ENCODE measurements at places on chromosomes 16 and 17.

DNA sequence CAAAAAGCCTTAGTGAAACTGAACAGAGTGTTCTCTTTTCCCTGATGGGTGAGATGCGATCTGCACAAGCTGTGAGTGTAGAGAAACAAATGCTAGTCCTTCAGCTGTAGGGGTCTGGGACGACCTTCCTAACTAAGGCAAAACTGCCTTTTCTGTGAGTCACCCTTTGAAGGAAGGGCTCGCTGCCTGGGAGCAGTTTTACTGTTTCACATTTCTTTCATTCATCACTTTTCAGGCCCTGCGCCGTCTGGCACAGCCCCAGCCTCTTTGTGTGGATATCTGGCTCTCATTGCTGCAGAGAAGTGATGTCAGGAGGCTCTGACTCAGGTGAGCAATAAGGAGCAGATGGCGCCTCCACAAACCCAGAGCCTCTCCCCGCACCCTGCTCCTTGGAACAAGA lies 57.4 kb downstream of the HS3ST3A1 start:
- no peak for DNase-seq

DNA sequence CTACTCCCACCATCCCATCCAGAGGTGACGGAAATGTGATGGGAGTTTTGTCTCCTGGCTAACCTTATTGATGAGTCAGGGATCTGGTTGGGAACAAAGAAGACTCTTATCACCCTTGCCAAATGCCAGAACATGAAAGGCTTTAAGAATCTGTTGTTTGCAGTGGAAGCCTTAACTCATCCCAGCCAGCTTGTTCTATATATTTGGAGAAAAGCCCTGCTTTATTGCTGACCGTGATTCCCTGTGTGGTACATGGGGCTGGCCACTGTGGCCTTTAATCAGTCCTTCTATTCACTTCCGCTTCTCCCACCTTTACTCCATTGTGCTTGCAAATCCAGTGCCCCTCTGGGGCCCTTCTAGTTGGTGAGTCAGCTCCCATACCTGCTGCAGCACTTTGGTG lies 156.6 kb downstream of the PHKB start:
- DNase-seq, result no peak

- no peak for DNase-seq
Measured at GRCh38 chr16:19657831-19658230, 60.2 kb downstream of the KNOP1 start.

DNA sequence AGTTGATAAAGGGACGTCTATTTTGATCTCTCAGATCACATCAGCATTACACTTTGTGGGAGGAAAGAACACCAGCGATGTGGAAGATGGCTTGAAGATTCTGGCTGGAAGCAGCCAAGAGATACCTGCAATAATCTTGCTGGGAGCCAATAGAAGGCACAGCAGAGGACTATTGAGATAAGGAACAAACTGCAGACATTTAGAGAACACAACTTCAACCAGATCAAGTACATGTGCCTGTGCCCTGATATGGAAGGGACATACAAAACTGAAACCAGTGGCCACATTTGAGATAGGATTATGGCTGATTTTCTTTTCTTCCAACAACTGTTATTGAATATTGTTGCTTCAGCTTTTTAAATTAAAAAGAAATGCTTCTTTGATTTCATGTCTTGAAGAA lies 18.6 kb upstream of the PSMD7 start:
- no peak for DNase-seq

GRCh38 chr16:51155199-51155607 lies 4.1 kb upstream of the SALL1 start:
- no peak for DNase-seq

DNA sequence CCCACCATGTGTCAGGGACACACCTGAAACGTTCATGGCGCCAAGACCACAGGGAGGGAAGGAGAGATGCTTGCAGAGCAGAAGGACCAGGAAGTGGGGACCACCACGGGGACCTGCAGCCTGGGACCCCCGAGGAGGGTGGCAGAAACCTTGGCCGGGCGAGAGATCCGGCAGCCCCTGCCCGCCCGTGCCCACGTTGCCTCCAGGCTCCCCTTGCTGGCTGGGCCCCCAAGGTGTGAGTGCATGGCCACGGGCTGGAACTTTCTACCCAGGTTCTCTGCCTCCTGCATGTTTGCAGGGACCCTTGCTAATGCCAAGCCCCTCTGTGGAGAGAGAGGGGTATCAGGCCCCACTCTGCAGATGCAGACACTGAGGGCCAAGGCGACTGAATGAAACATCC lies 50.4 kb downstream of the USP22 start:
- no peak for DNase-seq

DNA sequence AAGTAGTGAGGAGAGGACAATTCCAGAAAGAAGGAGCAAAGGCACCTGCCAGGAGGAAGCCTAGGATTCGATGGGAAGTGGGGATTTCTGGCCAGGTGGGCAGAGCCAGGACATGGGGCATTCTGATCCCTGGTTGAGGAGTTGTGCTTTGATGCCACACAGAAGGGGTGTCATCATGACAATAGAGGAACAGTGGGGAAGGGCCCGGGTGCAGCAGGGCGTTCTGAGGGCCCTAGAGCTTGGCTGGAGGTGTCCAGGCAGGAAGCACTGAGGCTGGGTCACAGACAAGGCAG lies 4.3 kb downstream of the EVPLL start:
- no peak for DNase-seq

DNA sequence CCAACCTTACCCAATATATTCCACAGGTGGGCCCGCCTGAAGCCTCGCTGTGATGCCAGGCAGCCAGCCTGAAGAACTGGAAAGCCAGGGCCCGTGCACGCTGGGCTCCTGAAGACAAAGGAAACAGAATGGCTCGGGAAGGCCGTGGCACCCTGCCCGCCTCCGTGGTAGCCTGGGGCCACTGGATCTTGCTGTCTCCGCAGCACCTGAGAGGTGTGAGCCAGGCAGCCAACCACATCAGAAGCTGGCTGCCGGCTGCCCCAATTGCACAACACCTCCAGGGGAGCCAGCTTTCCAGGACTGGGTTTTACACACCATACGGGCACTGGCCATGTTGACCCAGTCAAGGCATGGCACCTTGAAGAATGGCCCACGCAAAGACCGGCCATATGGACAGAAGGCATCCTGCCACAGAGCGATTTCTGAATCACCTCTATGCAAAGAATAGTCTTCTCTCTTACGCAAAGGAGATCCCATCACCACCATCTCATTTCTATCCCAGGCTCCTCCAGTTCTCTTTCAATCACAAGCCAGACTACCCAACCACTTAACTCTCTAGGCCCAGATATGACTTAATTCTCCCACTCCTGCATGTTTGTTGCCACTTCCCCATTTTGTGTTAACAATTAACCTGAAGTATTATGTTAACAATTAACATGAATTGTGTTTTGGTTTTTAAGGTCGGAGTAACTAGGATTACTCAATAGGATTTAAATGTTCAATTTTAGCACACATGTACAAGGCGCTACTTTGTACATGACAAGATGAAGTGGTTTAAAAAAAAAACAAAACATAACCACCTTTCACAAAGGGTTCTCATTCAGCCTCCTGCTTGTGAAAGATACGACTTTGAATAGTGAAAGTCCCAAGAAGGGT lies 32.1 kb downstream of the ZFHX3 start:
- DNase-seq, result no peak

DNA sequence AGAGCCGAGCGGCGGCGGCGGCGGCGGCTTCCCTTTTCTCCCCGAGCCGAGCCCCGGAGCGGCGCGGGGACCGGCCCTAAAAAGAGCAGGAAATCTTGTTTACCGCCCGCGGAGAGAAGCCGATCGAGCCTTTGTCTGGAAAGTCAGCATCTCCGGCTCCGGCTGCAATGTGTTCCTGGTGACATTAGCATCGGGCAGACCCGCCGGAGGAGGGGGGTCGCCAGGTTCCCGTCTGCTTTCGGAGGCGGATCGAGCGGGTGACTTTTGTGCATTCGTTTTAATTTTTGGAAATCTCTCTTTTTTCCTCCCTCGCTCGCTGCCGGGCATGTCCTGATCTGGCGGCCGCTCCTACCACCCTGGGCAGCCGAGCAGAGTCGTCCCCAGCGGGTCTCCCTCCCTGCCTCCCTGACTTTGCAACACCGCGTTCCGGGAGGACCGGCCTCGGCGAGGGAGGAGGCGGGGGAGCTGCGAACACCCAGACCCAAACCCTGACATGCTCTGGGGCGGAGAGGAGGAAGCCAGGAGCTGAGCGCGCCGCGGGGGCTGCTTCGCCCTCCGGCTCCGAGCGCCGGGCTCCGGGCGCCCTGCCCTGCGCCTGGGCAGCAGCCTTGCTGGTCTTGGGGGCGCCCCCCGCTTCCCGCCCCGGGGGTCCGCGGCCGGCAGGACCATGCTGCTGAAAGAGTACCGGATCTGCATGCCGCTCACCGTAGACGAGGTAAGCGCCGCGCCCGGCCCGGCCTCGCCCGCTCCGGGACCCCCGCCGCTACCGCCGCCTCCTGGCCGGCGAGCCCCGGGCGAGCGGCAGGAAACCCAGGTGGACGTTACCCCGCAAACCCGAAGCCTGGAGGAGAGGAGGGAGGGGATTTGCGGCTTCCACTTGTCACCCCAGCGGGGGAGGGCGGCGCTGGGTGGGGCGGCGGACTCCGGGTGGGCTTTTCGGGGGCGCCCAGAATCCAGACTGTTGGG lies 690 bp downstream of the PITPNC1 start:
- peak; percentile 40 for DNase-seq

DNA sequence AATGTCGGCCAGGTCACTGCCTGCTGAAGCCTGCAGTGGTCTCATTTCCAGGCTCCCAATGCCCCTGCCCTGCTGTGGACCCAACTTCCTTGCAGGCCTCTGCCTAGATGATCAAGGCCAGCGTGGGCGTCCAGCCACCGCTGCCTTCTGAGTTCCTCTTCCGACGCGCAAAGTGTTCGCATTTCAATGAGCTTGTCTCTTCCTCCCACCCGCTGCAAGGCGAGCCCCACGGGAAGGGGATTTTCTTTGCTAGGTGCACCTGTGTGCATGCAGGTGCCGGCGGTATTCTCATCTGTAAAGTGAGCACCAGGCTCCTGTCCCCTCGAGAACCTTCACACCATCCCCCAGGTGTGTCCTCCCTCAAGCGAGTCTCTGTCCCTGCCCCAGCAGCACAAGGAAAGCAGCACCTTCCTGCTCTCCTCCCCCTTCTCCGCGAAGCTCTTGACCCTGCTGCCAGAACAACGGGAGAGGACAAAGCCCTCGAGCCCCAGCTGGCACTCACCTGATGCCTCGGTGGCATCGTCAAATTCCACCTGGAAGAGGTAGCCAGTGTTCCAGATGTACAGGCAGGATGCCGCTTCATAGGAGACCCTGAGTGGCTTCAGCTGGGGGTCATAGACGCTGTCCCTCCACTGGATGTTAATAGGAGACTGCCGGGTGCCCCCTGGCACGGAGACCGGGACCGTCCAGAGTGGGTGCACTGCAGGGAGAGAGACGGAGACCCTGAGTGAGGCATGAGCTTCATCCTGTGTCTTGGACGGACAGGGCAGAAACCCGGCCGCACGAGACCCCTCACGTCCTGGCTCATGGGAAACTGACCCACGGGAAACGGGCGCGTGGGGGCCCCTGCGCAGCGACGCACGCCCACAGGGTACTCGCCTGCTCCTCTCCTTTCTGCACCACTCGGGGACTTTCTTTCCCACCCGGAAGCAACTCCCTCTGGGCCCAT lies 9.8 kb downstream of the CA5A start:
- no peak for DNase-seq

DNA sequence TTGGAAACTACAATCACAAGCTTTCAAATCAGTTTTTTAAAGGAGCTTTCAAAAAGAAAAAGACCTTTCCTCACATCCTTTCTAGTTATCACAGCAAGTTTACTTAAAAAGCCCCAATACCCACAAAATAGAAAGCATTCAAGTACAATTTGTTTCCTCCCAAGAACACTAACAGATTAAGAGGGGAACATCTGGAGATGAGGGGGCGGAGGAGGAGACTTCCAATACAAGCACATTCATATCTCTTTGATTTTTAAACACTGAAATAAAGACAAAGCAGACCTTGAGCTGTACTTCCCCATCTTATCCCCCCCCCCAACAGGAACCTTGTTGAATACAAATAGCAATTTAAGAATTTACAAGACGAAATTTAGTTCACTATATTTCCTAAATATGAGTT lies 2.0 kb downstream of the YWHAE start:
- peak; percentile 46 for DNase-seq

DNA sequence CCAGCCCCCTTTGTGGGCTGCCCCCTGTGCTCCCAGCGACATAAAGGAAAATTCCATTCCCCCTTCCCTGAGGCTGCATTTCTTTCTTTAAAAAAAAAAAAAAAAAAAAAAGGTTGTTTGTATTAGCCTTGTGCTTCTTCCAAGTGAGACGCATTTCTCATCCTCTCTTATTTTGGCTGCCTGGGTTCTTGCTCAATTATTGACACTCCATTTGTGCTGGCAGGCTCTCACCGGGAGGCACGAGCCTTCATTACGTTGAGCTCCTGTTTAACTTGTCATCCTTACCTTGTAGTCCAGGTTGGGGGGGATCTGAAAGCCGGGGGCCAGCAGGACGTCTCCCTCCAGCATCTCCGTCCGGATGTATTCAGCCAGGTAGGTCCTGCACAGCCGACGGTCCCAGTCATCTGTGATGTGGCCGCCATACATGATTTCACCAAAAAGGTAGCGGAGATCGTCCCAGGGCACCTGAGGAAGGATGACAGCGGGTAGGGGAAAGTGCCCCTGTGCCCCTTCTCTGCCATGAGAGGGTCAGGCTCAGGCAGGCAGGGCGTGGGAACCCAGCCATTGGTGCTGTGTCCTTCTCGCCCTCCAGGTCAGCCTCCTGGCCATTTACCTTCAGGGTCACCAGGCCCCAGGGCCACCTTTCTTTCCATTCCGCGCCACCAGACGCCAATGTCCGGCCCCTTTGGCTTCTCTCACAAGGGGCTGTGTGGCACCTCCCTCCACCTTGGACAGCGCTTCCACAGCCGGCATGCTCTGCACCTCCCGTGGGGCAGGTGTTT lies 50.6 kb downstream of the PGS1 start:
- no peak for DNase-seq

- no peak for DNase-seq
Measured at GRCh38 chr17:38741921-38742410, 6.2 kb downstream of the PCGF2 start.

DNA sequence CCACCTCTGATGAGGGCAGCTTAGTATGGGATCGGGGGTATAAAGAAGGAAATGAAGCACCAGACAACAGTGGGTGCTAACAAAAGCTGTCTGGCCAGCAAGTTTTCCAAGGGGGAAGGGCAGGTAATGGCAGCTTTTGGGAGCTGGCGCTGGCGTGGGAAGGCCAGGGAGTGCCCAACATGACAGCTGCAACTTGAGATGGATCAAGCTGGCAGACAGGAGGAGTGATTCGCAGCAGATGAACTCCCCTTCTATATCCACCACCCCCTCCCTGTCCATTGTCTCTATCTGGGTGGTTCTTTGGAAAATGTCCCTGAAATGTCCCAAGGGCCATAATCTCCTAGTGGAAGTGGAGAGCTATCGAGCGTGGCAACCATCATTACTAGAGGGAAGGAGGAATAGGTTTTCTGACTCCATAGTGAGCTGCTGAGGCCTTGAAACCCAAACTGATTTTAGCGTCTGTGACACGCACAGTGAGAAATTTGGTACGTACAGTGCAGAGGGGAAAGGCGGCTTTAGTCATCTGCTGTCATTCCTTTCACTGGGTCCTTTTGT lies 4.8 kb upstream of the INPP5K start:
- no peak for DNase-seq

GRCh38 chr17:44826123-44826790 lies 3.8 kb downstream of the GJC1 start:
- DNase-seq, result no peak

- DNase-seq, result no peak
Measured at GRCh38 chr16:19771796-19772195, 53.7 kb downstream of the IQCK start.

Data from erythroblast (primary cell).